ENCODE measurements at places on chromosomes 1 and 21. TPM values are rescaled to one million over a fixed set of nuclear protein-coding genes. Genes with fewer than 3 reads are reported as not detected.

The MRPL24 gene
- 58.3 TPM for total RNA-seq

The OPRD1 gene
- total RNA-seq: 0.10 TPM

The SPRR1A gene
- total RNA-seq: not detected

The OPN3 gene
- total RNA-seq: 29.1 TPM

The RAD54L gene
- 9.9 TPM for total RNA-seq

The SPRR2A gene
- not detected for total RNA-seq

The RYR2 gene
- 0.12 TPM for total RNA-seq

The FAM20B gene
- 33.7 TPM for total RNA-seq

The TSNAX gene
- 32.3 TPM for total RNA-seq

The SPATA45 gene
- total RNA-seq: 1.3 TPM

The LORICRIN gene
- total RNA-seq: not detected

The CELF3 gene
- not detected for total RNA-seq

The ARHGEF16 gene
- total RNA-seq: 1.1 TPM

The SIK1 gene
- total RNA-seq: 60.7 TPM

The BTF3L4 gene
- 51.1 TPM for total RNA-seq

The CFHR3 gene
- not detected for total RNA-seq

The GABRD gene
- total RNA-seq: not detected
